Testis (tissue), 5 donors: ENCODE measurements at places on chromosomes 12 and 14. TPM values are rescaled to one million over a fixed set of nuclear protein-coding genes. Genes with fewer than 3 reads are reported as not detected.

GRCh38 chr12:63922474-63922873 is 78.0 kb downstream of the SRGAP1 start:
- no peak overlapping the region for H3K27ac ChIP-seq
- H3K36me3 ChIP-seq, result no peaks in the 10 kb centered on the region
- H3K27me3 ChIP-seq, result no peaks in the 10 kb centered on the region
- peaks cover 7% of the 10 kb centered on the region for H3K4me1 ChIP-seq
- H3K4me3 ChIP-seq, result no peak overlapping the region
- DNase-seq, result no peak

DNA sequence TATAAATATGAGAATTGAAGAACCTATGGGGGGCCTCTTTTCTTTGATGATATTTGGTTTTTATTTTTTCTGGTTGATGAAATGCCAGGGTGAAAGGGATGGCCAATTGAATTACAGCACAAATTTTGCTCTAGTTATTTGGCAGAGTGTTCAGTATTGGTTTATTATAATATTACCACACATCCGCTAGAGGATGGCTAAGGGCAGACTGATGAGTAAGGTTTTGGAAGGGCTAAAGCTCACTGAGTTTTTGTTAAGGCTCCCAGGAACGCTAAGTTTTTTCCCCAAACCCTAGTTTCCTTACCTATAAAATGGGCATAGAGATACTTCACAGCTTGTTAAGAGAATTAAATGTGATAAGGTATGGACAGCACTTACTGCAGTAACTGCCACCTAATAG is 34.3 kb upstream of the LRRC10 start:
- no peak for DNase-seq
- no peaks in the 10 kb centered on the region for H3K36me3 ChIP-seq
- no peak overlapping the region for H3K27ac ChIP-seq
- H3K4me3 ChIP-seq, result no peak overlapping the region

- no peaks in the 10 kb centered on the region for H3K4me1 ChIP-seq
- no peak for DNase-seq
- no peak overlapping the region for H3K27ac ChIP-seq
- H3K36me3 ChIP-seq, result no peaks in the 10 kb centered on the region
These were observed 57.8 kb upstream of the BCL11B start for GRCh38 chr14:99329711-99330315.

DNA sequence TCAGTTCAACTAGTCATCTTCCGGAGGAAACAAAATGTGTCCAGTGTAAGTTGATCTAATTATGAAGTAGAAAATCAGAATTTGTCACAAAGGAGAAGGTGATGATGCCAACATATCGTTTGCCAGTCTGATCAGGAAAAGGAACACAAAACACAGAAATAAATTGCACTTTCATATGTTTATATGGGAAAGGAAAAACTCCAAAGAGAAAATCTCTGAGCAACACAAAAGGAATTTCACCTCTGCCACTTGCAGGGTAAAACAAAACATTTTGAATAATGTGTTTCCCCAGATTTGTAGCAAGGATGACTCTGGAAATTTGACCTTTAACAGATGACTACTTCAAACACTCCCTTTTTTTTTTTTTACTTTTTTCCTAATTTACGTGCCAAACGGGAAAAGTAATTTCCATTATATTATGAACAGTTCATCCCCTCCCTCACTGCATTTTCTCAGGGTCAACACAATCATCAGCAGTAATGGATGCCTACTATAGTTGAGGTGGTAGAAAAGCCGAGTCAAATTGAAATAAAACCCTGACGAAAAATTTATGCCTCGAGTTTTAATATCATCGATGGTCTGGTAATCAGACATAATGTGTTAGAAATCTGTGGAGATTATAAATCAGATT is 25.6 kb downstream of the MGAT4C start:
- H3K27me3 ChIP-seq, result no peaks in the 10 kb centered on the region
- no peak overlapping the region for H3K27ac ChIP-seq
- H3K36me3 ChIP-seq, result no peaks in the 10 kb centered on the region
- DNase-seq, result no peak

DNA sequence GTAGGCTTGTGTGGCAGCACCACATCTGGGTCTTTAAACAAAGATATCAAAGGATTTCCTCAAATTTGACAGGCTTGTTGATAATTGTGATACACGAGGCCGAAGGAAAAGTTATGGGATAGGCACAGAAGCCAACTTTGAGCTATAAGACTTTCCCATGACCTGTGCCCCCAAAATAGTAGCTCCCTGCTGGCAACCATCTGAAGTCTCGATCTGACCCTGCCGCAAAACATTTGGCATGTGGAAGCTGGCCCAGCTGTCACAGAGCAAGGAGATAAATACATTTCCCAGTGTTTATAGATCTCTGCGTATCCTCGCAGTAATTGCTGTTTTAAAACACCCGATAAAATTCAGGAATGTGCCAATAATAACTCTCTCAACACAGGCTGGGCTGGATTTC is 26.4 kb upstream of the RGS6 start:
- no peak overlapping the region for H3K27ac ChIP-seq
- H3K4me1 ChIP-seq, result no peaks in the 10 kb centered on the region
- DNase-seq, result no peak
- H3K27me3 ChIP-seq, result no peaks in the 10 kb centered on the region
- no peaks in the 10 kb centered on the region for H3K36me3 ChIP-seq

DNA sequence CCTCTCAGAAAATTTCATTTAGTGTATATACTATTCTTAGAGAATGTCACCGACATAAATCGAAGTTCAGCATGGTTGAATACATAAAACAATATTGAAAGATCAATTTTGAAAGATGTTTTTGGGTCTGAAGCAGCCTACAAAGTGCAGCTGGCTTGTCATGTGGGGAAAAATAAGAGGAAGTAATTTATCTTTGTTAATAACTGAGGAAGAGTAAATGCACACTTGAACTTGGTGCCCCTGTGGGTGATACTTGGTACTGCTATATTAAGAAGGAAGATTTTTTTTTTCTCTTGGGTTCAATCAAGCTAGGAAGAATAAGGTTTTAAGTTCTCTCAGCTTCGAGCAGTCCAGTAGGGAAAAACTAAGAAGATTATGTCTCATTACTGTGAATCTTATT is 661.3 kb downstream of the RPL10L start:
- no peak overlapping the region for H3K4me3 ChIP-seq
- no peak overlapping the region for H3K27ac ChIP-seq
- no peaks in the 10 kb centered on the region for H3K27me3 ChIP-seq
- H3K36me3 ChIP-seq, result no peaks in the 10 kb centered on the region
- H3K4me1 ChIP-seq, result no peaks in the 10 kb centered on the region

Gene ASPG
- 3.7 TPM for total RNA-seq

Gene HOTAIR
- total RNA-seq, result 3.4 TPM

- no peak overlapping the region for H3K27ac ChIP-seq
- no peak overlapping the region for H3K4me3 ChIP-seq
- no peaks in the 10 kb centered on the region for H3K27me3 ChIP-seq
- no peaks in the 10 kb centered on the region for H3K4me1 ChIP-seq
- H3K36me3 ChIP-seq, result no peaks in the 10 kb centered on the region
These were observed 56.1 kb upstream of the ZDHHC17 start for GRCh38 chr12:76707772-76708171.

Gene LEMD3
- 72.4 TPM for total RNA-seq

Gene DPF3
- 41.6 TPM for total RNA-seq

Gene GOLT1B
- total RNA-seq, result 13.7 TPM

Gene PNN
- 54.1 TPM for total RNA-seq

Gene SLC4A8
- total RNA-seq, result 78.6 TPM

DNA sequence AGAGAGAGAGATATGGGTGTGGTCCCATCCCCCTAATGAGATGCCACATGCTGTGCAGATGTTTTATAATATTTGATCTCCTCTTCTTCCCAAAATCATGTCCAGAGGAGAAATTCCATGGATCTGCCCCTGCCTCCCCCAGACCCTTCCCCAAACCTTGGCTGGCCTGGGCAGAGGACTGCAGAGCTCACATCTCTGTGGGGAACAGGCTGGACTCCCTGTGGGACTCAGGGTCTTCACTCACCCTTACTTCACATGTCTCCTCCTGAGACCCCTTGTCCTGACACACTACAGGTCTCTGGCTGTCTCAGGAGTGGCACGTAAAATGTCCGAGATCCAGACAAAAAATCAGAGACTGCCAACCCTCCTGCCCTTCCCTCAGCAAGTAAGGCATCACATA is 76.0 kb upstream of the CAPRIN2 start:
- no peaks in the 10 kb centered on the region for H3K27me3 ChIP-seq
- H3K4me1 ChIP-seq, result no peaks in the 10 kb centered on the region

- H3K4me1 ChIP-seq, result no peaks in the 10 kb centered on the region
- no peaks in the 10 kb centered on the region for H3K27me3 ChIP-seq
- H3K27ac ChIP-seq, result no peak overlapping the region
- no peak overlapping the region for H3K4me3 ChIP-seq
These were observed 64.5 kb downstream of the FOXG1 start for GRCh38 chr14:28831126-28831525.

Gene AQP6
- 1.7 TPM for total RNA-seq

Gene MDGA2
- 3.9 TPM for total RNA-seq

- H3K27ac ChIP-seq, result no peak overlapping the region
- no peaks in the 10 kb centered on the region for H3K27me3 ChIP-seq
- no peaks in the 10 kb centered on the region for H3K36me3 ChIP-seq
- H3K4me1 ChIP-seq, result no peaks in the 10 kb centered on the region
- no peak overlapping the region for H3K4me3 ChIP-seq
These were observed 309.4 kb upstream of the TMTC1 start for GRCh38 chr12:30092983-30093617.

GRCh38 chr14:95182379-95182778 is 25.1 kb upstream of the DICER1 start:
- no peaks in the 10 kb centered on the region for H3K36me3 ChIP-seq
- H3K27ac ChIP-seq, result no peak overlapping the region
- H3K4me3 ChIP-seq, result no peak overlapping the region
- H3K4me1 ChIP-seq, result peaks cover 23% of the 10 kb centered on the region
- no peaks in the 10 kb centered on the region for H3K27me3 ChIP-seq

Gene BAZ2A
- 250 TPM for total RNA-seq

DNA sequence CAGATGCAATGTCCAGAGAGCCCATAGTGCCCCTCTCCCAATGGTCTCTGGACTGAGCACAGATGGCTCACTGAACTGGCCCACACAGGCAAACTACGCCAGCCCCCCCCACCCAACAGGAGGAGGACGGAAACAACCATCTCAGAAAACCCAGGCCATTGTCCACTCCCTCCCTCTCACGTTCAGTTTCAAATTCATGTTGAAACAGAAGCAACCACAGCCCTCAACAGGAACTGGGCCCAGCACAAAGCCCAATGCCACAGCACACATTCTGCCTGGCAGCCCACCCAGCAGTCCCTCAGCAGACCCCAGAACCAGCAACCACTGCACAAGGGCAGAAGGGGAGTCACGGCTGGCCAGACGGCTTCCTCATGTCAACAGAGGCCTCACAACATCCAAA is 10.6 kb downstream of the CCDC88C start:
- H3K4me1 ChIP-seq, result peaks cover 11% of the 10 kb centered on the region
- no peaks in the 10 kb centered on the region for H3K36me3 ChIP-seq
- DNase-seq, result no peak
- H3K27ac ChIP-seq, result no peak overlapping the region
- no peaks in the 10 kb centered on the region for H3K27me3 ChIP-seq

Gene P2RX7
- 5.6 TPM for total RNA-seq

DNA sequence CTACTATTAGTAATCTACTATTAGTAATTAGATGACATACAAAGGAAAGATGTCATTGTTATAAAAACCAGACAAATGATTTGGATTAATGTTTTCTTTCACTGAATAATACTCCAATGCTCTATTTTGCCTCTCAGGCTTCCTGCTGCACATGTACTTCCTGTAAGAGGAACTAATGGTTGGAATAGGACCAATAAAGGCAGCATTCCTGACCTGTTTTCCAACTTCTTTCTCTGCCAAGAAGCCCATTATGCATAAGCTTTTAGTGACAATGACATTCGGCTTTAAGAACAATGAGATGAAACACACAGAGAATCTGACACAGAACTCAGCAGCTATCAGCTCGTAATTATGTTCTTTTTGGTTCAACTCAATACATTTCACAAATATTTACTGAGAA is 5.2 kb upstream of the C12orf56 start:
- no peaks in the 10 kb centered on the region for H3K36me3 ChIP-seq
- no peak overlapping the region for H3K27ac ChIP-seq
- no peak overlapping the region for H3K4me3 ChIP-seq
- no peaks in the 10 kb centered on the region for H3K4me1 ChIP-seq

Gene IFNG-AS1
- 0.25 TPM for total RNA-seq

- no peaks in the 10 kb centered on the region for H3K27me3 ChIP-seq
- no peak for DNase-seq
- no peak overlapping the region for H3K27ac ChIP-seq
- H3K36me3 ChIP-seq, result no peaks in the 10 kb centered on the region
- no peak overlapping the region for H3K4me3 ChIP-seq
These were observed 32.6 kb upstream of the PZP start for GRCh38 chr12:9240776-9241175.

Gene BCAT1
- 34.7 TPM for total RNA-seq

Gene A2M
- total RNA-seq, result 151 TPM

Gene RERGL
- total RNA-seq, result 3.7 TPM

DNA sequence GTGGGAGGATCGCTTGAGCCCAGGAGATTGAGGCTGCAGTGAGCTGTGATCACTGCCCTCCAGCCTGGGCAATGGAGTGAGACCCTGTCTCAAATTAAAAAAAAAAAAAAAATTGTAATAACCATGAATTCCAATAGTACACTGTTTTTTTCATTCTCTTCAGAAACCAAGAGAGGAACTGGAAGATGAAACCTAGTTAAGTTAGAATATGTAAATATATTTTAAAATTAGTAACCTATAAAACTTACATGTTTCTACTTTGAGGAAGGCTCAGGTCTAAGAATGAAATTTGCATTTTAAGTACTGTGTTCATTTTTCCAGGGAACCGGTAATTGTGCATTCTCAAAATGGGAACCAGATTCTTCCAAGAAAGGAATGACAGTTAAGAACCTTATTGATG is 18.8 kb downstream of the KNTC1 start:
- H3K4me3 ChIP-seq, result no peak overlapping the region
- H3K4me1 ChIP-seq, result no peaks in the 10 kb centered on the region
- H3K27me3 ChIP-seq, result no peaks in the 10 kb centered on the region
- no peak for DNase-seq
- H3K27ac ChIP-seq, result no peak overlapping the region
- H3K36me3 ChIP-seq, result no peaks in the 10 kb centered on the region

DNA sequence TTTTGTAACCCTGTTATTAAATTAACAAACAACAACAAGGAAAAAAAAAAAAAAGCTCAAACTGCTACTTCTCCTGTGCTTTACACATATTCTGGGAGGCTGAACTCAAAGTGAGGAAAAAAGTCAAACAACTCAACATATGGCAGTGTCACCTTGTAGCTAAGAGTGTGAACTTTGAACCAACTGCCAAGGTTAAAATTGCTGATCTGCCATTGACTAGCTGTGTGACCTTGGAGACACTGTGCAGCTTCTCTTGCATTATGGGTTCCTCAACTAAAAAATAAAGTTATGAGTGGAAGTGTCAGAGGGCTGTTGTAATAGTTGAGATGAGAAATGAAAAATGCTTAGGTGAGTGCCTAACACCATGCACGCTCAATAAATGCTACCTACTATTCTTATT is 34.2 kb downstream of the STXBP6 start:
- no peak overlapping the region for H3K27ac ChIP-seq
- no peaks in the 10 kb centered on the region for H3K36me3 ChIP-seq
- no peaks in the 10 kb centered on the region for H3K27me3 ChIP-seq
- no peaks in the 10 kb centered on the region for H3K4me1 ChIP-seq
- H3K4me3 ChIP-seq, result no peak overlapping the region

GRCh38 chr14:67762051-67762450 is 54.3 kb downstream of the ZFYVE26 start:
- no peak overlapping the region for H3K27ac ChIP-seq
- no peak overlapping the region for H3K4me3 ChIP-seq
- DNase-seq, result no peak
- no peaks in the 10 kb centered on the region for H3K4me1 ChIP-seq
- H3K27me3 ChIP-seq, result no peaks in the 10 kb centered on the region
- no peaks in the 10 kb centered on the region for H3K36me3 ChIP-seq
